CD4-positive, alpha-beta T cell treated with Interleukin-2 at 100 ng/mL for 4 hours (primary cell): ENCODE measurements at places on chromosomes 3 and 15.

- DNase-seq, result no peak
Observed at GRCh38 chr3:40843851-40844548, 319.2 kb downstream of the ZNF621 start.

DNA sequence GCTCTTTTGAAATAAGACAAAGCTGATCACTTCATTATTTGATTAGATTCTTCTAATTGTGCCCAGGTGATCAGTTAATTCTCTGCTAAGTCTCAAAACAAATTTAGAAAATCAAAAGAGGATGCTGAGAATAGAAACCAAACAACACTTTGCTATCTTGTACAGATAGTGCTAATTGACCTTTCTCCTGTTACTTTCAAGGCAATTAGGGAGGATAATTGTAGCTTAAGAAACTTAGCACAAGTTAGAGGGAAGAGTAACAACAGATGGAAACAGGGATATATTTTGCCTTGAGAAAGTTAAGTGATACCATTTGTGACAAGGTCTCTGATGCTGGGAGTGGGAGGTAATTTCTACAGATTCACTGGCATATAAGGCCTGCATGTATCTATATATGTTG lies 344.8 kb upstream of the GRM7 start:
- DNase-seq, result no peak

DNA sequence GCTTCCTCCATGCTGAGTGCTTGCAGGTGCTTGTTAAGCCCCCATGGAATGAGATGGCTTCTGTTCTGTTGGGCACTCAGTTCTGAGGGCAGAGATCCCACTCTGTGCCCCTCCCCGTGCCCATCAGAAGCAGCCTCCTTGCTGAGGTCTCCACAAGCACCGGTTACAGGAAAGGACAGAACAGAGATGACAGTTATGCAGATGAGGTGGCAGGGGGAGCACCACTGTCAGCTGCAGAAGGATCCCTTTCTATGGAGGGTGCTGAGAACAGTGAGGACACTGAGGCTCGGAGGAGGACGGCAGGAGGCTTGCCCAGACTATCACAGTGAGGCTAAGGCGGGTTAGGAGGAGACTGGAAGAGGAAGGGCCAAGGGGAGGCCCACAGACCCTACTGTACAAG lies 12.4 kb downstream of the CACNA2D2 start:
- no peak for DNase-seq

DNA sequence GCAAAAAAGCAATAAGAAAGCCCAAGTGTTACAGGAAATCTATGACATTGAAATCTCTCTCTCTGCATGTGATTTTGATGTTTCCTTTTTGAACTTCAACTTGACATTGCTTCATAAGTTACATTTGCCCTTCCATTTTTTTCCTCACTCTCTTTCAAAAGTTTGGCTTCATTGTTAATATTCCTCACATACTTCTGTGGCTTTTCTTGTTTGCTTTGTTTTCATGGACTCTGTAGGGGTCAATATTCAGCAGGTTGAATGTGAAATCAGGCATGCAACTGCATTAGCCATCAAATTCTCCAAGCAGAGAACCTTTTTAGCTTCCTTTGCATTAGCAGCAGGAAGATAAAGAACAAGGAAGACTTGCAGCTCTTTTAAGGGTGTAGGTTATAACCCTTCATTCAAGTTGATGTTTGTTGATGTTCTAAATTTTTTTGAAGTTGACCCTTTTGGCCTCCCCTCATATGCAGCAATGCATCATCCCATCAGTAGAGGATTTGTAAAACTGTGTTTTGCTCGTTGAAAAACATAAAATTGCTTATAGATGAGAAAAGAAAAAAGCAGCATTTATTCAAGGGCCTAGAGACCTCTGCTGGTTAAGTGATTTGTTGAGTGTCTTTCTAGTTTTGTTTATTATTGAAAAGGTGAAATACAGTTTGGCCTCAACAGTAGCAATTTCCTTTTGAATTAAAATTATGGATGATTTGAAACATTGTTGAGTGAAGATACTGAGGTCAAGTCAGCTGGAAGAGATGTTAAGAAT lies 211.4 kb downstream of the IL5RA start:
- no peak for DNase-seq

DNA sequence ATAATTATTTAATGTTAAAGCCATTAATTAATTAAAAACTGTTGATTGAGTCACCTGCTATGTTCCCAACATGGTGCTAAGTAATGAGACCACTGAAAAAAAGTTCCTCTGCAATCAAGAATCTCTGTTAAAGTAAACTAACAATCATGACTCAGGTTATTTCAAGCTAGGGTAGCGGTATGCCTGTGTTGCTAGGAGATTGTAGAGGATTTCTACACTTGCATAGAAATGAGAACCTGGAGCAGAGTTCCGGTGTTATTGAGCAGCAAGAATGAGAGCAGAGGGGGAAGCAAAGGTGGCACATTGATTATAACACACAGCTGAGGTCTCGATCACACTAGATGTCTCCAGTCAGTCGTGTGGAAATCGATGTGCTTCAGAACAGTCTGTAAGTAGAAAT lies 41.4 kb downstream of the C3orf85 start:
- no peak for DNase-seq

GRCh38 chr15:35312344-35312743 lies 227.2 kb upstream of the NANOGP8 start:
- DNase-seq, result no peak

- no peak for DNase-seq
Observed at GRCh38 chr3:150222691-150223489, 185.2 kb upstream of the TSC22D2 start.

DNA sequence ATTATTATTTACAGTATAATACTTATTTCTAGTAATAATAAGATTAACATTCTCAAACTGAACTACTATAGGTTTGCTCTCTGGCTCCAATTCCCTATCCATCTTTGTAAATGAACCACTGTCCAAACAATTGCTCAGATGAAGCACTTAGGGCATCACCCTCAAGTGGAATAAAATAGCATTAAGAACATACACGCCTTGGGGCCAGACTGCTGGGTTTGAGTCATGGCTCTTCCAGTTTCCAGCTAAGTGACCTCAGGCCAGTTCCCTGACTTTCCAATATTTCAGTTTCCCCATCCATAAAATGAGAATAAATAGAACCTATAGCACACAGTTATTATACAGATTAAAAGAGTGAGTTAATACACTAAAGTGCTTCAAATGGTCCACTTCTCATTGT lies 507.2 kb downstream of the MAGI1 start:
- DNase-seq, result no peak

DNA sequence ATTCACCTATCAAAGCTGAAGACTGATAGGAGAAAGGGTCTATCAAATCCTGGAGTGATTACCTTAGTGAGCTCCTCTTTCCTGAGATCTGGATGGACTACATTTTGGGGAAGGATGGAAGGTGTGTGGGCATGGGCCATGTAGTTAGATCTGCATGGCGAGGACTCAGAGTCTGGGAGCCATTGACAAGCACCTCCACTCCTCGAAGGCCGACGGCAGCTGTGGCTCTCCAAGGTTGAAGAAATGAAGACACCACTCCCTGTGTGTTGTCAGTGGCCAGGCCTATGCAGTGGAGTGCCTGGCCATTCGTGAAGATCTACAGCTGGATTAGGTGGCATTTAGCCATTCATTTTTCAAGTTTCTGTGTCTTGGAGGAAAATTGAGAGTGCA lies 509.2 kb downstream of the GABRG3 start:
- no peak for DNase-seq

GRCh38 chr15:101502572-101503295 lies 13.2 kb upstream of the PCSK6 start:
- DNase-seq, result no peak

DNA sequence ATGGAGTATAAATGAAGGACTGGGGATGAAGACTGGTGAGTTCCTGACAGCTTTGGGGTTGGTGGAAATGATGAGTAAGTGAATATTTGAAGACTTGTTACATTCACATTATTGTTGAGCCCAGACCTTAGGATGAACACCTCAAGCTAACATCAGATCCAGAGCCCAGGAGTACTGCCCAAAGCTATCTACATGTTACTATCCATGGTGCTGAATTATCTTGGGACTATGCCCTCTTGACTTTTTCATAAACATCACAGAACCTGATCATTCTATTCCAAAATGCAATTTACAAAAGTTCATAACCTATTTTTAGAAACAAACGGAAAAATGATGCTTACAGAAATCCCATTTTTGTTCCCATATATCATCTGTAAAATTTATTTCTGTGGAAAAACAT lies 613.3 kb downstream of the TUSC7 start:
- DNase-seq, result no peak

GRCh38 chr15:56919031-56919608 lies 676 bp downstream of the TCF12 start:
- peak; percentile 63 for DNase-seq

GRCh38 chr15:68553994-68554720 lies 24.6 kb upstream of the CORO2B start:
- DNase-seq, result peak; percentile 54

GRCh38 chr15:40097968-40098476 lies 10.7 kb downstream of the BMF start:
- DNase-seq, result no peak

GRCh38 chr3:29382409-29382808 lies 101.5 kb downstream of the RBMS3 start:
- no peak for DNase-seq

DNA sequence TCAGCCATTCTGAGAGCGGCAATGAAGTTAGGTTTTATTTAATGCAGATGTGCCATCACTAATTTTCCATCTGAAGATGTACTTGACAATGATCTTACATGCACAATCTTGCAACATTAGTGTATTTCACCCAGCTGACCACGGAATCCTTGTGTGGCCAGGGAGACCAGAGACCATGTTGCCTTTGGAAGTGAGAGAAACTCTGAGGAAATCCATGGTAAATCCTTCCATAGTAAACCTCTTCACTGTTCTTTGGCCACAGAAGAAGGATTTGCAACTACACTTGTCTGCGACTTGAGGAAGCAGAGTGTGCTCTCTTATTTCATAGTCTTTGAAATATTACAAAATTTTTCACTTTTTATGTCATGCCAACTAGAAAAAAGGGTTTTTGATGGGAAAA lies 128.4 kb upstream of the IGSF10 start:
- no peak for DNase-seq

- DNase-seq, result peak; percentile 56
Observed at GRCh38 chr3:10249833-10250232, 1.6 kb downstream of the TATDN2 start.

DNA sequence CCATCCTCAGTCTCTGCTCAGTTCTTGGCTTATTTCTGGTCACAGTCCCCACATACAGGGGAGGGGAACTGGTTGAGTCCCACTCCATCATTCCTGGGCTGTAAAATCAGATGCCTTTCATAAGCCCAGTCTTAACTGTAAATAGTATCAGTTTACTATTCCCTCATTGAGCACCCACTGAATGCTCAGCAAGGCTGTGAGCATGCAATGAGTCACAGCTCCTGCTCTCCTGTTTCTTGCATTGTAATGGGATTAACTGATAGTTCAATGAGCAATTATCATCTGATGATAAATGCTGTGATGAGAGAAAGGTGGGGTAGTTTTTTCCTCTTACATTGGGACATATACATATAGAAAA lies 113.6 kb upstream of the TPM1 start:
- no peak for DNase-seq

- DNase-seq, result peak; percentile 14
Observed at GRCh38 chr15:49036650-49037545, 9.3 kb downstream of the SECISBP2L start.

GRCh38 chr3:185646382-185647133 lies 60.5 kb downstream of the SENP2 start:
- DNase-seq, result no peak

DNA sequence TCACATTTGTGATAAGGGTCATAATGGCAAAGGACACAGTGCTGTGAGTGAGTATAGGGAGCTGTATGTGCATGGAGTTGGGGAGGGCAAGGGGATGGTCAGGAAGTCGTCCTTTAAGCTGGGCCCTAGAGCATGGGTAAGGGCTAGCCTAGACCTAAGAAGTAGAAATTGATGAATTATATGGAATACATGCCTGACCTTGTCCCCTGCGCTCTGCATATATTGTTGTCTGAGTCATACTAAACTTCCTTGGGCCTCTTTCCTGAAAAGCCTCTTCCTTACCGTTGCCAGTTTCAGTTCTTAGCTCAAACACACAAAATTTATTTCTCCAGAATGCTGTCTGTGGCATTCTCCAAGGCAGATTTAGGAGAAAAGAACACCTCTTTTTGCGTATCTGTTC lies 4.6 kb downstream of the SNRK start:
- DNase-seq, result no peak

DNA sequence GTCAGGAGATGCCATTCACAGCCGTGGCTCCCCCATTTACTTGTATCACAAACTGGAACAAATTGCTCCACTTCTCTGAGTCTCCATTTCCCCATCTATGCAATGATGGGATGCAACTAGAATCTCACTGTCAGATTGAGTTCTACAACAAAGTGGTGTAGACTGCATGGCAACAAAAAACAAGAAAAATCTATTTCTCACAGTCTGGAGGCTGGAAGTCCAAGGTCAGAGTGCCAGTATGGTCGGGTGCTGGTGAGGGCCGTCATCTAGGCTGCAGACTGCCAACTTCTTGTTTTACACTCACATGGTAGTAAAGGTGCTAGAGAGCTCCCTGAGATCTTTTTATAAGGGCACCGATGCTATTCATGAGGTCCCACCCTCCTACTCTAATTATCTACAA lies 158.4 kb upstream of the BCL6 start:
- DNase-seq, result no peak

GRCh38 chr3:178777718-178778411 lies 241.6 kb downstream of the KCNMB2 start:
- DNase-seq, result no peak

GRCh38 chr3:124787476-124788195 lies 57.4 kb downstream of the UMPS start:
- DNase-seq, result no peak

DNA sequence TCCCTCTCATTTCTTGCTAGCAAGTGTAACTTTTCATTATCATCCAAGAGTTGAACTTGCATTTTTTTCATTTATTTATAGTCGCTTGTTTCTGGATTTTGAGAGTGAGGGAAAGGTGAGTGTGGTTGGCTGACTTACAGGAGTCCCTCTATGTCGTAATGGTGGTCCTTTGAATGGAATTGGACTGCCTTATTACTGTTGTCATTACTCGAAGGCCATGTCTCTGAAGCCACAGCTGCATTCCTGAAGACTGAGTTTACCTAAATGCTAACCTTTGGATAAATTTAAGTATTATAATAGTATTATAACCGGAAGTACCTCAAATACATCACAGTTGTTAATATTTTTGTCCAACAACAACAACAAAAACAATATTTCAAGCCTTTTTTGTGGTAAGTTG lies 488.9 kb downstream of the GABRG3 start:
- DNase-seq, result no peak

- no peak for DNase-seq
Observed at GRCh38 chr3:64728994-64729393, 41.2 kb upstream of the ADAMTS9 start.

- DNase-seq, result no peak
Observed at GRCh38 chr3:193871220-193871485, 264.8 kb upstream of the HES1 start.
